ENCODE measurements at places on chromosomes 12 and 14.

GRCh38 chr12:22684140-22685118 lies 59.5 kb downstream of the ETNK1 start:
- no peak for DNase-seq

- no peak for DNase-seq
These were observed 26.5 kb downstream of the BCL7A start for GRCh38 chr12:122048151-122048550.

DNA sequence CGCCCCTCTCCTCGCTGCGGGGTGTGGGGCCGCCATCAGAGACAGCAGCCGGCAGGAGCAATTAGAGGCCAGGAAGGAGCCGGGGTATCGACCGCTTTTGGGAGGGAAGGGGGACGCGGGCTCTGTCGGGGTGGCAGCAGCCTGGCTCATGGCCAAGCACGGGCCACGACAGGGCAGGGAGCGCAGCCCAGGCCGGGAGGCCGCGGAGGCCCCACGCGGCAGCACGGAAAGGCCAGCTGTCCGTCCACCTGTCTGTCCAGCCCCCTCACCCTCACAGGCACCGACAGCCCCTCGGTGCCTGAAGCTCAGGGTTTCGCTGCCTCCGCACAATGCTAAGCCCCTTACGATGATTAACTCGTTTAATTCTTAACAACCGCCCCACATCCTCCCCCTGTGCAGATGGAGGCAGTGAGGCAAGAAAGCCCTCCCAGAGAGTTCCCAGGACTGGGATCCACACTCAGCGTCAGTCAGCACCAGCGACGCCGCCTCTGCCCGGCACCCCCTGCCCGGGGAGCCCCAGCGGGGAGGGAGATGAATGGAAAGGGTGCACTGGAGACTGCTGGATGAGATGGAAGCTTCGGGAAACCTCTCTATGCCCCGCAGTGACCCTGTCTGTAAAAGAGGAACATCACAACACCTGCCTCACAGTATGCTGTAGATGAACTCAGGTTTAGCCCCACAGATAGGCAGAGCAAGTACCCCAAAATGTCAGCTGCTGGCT lies 23.7 kb downstream of the NCOR2 start:
- DNase-seq: no peak

DNA sequence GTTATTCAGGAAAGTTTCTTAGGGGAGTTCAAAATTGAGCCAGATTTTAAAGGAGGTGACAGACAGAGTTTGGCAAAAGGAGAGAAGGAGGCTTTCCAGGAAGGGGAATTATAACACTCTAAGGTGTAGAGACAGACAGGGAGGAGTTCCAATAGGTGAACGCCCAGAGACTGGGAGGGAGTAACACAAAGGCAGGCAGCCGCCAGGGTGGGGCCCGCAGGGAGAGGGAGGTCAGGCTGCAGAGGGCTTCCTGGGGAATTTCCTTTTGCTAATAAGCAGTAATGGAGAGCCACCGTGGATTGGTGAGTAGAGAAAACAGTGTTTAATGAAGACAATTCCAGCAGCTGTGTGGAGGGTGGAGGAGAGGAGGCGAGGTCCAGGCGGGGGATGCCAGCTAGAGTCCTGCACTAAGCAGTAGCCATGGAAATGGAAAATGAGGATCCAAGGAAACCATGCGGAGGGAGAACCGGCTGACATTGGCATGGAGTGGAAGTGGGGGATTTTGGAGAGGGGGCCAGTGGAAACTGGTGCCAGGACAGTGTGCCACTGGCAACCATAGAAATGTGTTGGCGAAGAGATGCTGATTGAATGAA lies 22.2 kb downstream of the GRIN2B start:
- no peak for DNase-seq

- no peak for DNase-seq
These were observed 151.2 kb downstream of the C12orf75 start for GRCh38 chr12:105481392-105482300.

GRCh38 chr12:20514598-20514997 lies 146.3 kb downstream of the PDE3A start:
- no peak for DNase-seq

- DNase-seq: no peak
These were observed 58.1 kb upstream of the CAND1 start for GRCh38 chr12:67211029-67211428.

GRCh38 chr14:68051146-68051545 lies 231.6 kb downstream of the RAD51B start:
- no peak for DNase-seq

DNA sequence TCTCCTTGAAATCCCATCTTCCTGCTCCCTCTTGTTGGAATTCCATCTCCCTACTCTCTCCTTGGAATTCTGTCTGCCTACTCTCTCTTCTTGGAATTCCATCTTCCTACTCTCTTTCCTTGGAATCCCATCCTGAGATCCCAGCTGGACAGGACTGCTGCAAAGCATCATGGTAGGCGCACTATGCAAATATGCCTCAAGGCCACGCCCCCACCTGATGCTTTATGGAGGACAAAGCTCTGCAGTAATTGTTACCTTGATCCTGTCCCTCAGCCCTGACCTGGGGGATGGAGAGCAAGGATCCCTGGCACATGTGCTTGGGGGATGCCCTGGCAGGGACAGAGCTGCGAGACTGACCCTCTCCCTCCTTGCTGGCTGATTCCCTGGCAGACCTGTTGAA lies 185.6 kb downstream of the TBX5 start:
- no peak for DNase-seq

- DNase-seq: no peak
These were observed 83.2 kb upstream of the HMGA2 start for GRCh38 chr12:65740873-65741600.

- no peak for DNase-seq
These were observed 18.7 kb downstream of the ITGA7 start for GRCh38 chr12:55688716-55689655.

DNA sequence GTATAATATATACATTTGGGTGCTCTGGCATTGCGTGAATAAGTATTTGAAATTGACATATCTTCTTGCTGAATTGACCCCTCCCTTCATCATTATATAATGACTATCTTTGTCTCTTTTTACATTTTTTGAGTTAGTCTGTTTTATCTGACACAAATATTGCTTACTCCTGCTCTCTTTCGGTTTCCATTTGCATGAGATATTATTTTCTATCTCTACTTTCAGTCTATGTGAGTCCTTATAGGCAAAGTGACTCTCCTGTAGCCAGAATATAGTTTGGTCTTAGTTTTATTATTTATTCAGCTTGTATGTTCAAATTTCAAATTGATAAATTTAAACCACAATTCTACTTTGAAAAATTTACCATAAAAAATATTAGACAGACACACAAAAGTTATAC lies 491.0 kb downstream of the NAV3 start:
- DNase-seq: no peak

- no peak for DNase-seq
These were observed 28.7 kb downstream of the COX8C start for GRCh38 chr14:93375673-93376156.

DNA sequence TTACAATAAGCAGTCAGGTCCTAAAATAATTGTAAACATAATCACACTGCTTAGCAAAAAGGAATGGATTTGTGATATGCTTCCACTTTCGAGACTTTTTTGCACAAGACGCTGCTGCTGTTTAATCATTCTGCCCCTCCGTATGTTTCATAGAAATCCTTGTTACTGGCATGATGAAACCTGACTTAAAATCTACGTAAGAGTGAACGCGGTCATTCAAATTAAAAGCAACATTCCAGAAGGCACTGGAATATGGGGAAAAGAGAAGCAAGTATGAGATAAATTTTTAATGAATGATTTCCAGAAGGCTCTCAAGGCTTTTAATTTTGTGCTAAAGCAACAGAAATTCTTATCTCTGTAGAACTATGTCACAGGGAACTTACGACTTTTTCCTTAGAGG lies 1.1 kb downstream of the CNIH1 start:
- DNase-seq: no peak

- no peak for DNase-seq
These were observed 2.3 kb downstream of the HMGA2 start for GRCh38 chr12:65826353-65827171.

- DNase-seq: no peak
These were observed 66.6 kb downstream of the FBXL14 start for GRCh38 chr12:1527789-1528188.

DNA sequence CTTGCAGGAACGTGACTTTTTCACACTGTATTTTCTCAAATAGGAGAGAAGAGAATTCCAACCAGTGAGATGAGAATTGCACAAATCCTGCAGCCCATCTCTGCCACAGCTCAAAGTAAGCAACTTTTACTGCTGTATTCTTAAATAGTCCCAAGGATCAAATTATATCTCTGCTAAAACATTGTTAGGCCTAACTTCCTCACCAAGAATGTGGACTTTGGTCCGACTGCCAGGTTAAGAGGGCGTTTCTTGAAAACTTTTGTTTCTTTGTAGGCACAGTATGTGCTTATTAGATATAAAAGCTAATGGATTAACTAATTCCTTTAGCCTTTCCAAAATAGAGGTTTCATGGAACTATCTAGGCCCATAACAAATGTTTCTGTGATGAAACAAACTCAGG lies 61.4 kb upstream of the IFNG-AS1 start:
- no peak for DNase-seq

DNA sequence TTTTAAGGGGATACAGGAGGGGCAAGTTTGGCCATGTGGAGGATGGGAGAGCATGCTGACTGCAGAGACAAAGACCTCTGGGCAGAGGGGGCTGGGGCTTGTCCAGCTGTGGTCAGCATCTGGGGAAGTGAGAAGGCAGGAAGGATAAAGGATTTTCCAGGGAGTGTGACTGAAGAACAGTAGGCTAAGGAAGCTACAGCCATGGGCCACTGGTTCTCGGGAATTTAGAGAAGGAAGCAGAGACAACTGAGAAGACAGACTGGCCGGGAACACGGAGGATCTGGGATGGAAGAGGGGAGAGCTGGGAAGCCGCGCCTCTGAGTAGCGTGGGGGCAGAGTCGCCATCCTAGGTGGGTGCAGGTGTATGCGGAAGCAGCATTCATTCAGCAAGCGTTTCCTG lies 7.0 kb upstream of the PGAM5 start:
- no peak for DNase-seq

- DNase-seq: no peak
These were observed 64.2 kb upstream of the PYGL start for GRCh38 chr14:51008446-51008845.

GRCh38 chr14:79734151-79734550 lies 477.2 kb downstream of the DIO2 start:
- DNase-seq: no peak

- peak; percentile 46 for DNase-seq
These were observed 381.1 kb downstream of the SEC23A start for GRCh38 chr14:38721822-38722431.

GRCh38 chr14:65070471-65070976 lies 31.8 kb downstream of the MAX start:
- no peak for DNase-seq

DNA sequence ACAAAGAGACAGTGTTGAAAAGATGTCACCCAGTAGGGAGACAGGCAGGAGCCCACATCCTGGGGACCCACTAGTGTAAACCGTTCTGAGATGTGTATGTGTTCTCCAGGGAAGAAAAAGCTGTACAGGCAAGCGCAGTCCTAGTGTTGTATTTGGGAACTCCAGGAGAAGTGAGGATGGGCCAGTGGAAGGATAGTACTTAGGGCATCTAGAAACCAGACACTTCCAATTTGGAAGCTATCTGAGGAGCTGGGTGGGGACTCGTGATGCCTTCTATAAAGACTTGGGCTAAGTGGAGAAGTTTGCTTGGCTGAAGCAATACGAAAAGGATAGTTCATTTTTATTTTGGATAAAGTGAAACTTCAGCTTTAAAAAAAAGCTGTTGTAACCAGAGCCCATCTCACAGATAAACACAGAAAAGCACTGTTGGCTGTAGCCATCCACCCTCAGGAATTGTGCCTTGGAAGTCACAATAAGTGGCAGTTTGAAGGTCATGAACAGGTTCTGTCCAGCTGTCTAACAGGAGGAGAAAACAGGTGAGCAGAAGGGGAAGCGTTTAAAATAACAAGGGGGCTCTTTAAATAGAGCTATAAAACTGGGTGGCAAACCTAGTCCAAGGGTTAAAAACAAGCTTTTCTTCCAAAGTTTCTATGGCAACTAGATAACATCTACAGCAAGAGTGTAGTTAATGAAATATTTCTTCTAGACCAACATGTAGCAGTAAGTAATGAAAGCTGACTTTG lies 108.0 kb upstream of the ARHGAP5 start:
- no peak for DNase-seq

GRCh38 chr14:79735121-79735520 lies 476.2 kb downstream of the DIO2 start:
- no peak for DNase-seq

GRCh38 chr12:108846290-108846701 lies 11.1 kb downstream of the SSH1 start:
- no peak for DNase-seq

DNA sequence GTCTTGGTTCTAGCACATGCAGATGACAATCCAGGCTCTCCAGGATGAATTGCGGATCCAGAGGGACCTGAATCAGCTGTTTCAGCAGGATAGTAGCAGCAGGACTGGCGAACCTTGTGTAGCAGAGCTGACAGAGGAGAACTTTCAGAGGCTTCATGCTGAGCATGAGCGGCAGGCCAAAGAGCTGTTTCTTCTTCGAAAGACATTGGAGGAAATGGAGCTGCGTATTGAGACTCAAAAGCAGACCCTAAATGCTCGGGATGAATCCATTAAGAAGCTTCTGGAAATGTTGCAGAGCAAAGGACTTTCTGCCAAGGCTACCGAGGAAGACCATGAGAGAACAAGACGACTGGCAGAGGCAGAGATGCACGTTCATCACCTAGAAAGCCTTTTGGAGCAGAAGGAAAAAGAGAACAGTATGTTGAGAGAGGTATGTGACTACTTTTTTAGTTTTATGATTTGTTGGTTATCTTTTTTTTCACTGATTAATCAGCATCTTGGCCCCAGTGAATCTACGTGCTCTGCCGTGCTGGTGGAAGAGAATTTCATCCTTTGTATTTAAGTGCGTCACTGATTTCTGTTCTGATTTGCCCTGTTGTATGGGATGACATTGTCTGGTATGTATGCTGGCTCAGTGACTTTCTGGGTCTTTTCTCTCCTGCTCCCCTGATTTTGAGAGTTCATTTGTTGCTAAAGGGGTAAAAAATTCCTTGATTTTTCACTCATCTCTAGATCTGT lies 92.3 kb downstream of the ERC1 start:
- DNase-seq: no peak

GRCh38 chr14:100131181-100131580 lies 28.3 kb downstream of the DEGS2 start:
- DNase-seq: no peak

DNA sequence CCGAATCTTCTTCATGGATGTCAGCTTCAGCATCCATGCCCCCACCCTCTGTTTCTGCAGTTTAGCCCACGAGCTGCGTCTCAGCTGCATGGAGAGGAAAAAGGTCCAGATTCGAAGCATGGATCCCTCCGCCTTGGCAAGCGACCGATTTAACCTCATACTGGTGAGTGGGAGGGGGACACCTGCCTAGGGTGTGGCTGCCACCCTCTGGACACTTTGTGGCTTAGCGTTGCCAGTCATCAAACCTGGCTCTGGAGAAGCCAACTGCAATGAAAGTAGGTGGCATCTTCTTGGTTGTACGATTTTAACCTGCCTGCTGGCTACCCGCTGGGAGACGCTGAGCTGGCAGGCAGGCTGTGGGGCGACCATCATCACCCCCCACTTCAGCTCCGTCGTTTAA lies 16.7 kb downstream of the DCAF4 start:
- DNase-seq: no peak

All from DND-41 (cell line).